ENCODE measurements at places on chromosomes 16 and 17.

GRCh38 chr16:24996301-24996700 is 18.9 kb downstream of the ARHGAP17 start:
- peak; percentile 9 for DNase-seq

- DNase-seq = peak; percentile 1
These were observed 605 bp downstream of the MRTFB start for GRCh38 chr16:14071576-14072271.

DNA sequence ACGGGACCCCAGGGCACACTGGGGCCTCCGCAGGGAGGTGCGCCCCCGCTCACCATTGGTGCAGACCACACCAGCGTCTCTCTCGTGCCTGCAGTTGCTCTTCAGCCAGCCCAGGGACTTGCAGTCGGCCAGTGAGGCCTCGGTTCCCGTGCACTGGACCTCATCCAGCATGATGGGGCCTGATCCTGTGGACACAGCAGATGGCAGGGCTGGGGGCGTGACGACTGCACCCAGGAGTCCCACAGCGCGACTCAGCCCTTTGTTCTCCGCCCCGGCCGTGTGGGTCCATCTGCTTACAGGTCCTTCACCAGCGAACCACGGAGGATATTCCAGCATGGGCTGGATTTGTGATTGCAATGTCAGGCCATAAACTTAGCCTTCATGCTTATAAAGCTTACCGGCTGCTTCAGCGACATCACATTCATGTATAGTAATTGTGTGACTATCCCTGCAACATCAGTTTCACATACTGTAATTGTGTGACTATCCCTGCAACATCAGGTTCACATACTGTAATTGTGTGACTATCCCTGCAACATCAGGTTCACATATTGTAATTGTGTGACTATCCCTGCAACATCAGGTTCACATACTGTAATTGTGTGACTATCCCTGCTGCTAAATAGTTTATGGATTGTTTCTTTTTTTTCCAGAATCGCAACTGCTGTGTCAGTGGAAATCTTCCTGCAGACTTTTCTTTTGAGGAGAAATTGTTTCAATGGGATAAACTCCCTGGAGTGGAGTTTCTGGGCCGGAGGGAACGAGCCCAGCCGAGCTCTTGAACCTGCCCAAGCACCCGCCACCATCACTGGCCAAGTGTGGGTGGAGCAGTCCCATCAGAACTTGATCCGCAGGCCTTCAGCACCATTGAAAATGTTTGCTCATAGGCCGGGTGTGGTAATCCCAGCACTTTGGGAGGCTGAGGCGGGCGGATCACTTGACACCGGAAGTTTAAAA is 4.8 kb downstream of the LGALS3BP start:
- DNase-seq = no peak

DNA sequence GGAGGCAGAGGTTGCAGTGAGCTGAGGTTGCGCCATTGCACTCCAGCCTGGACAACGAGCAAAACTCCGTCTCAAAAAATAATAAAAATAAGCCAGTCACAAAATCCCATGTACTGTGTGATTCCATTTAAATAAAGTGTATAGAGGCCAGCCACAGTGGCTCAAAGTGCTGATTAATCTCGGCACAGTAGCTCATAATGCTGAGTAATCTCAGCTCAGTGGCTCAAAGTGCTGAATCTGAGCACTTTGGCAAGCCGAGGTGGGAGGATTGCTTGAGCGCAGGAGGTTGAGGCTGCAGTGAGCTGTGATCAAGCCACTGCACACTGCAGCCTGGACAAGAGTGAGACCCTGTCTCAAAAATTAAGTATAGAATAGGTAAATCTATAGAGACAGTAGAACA is 4.9 kb downstream of the TMED6 start:
- DNase-seq = no peak

- DNase-seq = no peak
These were observed 30.8 kb downstream of the FBXO31 start for GRCh38 chr16:87352818-87353217.
